ENCODE measurements at places on chromosomes 1 and 21.

DNA sequence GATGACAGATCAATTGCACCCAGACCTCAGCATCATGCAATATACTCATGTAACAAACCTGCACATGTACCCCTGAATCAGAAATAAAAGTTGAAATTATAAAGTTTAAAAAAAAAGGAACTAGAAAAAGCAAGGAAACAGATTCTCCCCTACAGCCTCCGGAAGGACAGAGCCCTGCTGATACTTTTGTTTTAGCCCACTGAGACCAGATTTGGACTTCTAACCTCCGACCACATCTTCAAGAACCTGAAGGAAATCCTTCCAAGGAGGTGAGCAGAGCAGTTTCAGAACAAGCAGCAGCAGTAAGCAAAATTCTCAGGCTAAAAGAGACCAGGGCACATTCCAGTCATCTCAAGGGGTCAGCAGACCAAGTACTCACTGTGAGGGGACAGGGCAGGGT lies 54.5 kb downstream of the TM2D1 start:
- DNase-seq, result no peak

GRCh38 chr1:245512181-245512888 lies 357.6 kb downstream of the KIF26B start:
- DNase-seq, result no peak

- DNase-seq, result no peak
Observed at GRCh38 chr1:40886318-40887011, 24.3 kb upstream of the CITED4 start.

- DNase-seq, result no peak
Observed at GRCh38 chr21:43868461-43868860, 3.4 kb downstream of the AGPAT3 start.

DNA sequence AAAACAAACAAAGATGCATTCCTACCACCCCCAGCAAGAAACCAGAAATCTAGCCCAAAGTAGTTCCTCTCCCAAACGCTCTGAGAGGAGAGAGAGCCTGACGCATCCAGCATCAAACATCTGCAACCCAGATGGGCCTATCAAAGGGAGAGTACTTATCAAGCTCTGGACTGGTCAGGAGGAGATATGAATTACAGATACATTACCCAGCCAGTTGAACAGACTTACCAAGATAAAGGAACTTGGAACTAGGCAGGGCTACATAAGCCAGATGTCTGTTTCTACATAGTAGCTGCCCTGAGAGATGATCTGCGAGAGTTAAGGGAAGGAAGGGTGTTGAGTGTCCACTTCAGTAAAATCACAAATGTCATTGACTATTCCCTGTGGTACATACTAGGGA lies 138.4 kb downstream of the PAPPA2 start:
- DNase-seq, result no peak

DNA sequence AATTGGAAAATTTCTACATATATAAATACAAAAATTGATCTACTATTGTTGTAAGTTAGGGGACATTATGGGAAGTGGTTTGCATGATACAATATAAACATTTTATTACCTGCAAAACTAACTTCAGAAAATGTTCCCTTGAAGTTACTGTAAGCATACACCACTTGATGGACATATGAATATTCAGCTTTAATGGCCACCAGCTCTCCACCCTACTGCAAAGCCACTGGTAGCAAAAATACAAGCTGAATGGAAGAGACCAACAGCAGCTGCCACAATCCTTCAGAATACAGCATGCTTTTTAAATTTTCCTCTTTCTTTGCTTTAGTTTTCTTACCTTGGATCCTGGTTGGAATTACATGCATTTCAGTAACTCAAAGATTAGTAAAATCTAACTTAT lies 69.8 kb downstream of the COQ8A start:
- DNase-seq, result no peak

DNA sequence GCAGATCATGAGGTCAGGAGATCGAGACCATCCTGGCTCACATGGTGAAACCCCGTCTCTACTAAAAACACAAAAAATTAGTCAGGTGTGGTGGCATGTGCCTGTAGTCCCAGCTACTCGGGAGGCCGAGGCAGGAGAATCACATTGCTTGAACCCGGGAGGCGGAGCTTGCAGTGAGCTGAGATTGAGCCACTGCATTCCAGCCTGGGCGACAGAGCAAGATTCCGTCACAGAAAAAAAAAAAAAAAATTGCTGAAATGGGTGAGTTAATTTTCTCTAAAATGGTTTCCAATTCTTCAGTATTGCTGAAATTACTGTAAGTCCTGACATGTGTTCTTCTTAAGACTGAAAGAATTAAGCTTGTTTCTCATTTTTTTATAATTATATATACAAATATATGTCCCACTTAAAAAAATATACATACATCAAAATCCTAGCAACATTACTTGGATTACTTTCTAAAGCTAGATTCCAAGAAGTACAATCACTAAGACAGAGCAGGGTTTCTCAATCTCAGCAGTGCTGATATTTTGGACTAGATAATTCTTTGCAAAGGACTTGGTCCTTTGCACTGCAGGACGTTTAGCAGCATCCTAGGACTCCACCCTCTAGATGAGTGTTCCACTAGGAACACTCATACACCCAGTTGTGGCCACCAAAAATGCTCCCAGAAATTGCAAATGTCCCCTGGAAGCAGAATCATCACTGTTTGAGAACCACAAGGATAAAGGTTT lies 24.8 kb downstream of the ZNHIT6 start:
- DNase-seq, result no peak

Data from stimulated activated CD4-positive, alpha-beta T cell treated with anti-CD3 and anti-CD28 coated beads, Interleukin-15, amount 100 ng/mL, for 1 hour (primary cell).